Stimulated activated CD4-positive, alpha-beta T cell treated with anti-CD3 and anti-CD28 coated beads, Interleukin-2, amount 100 ng/mL, for 24 hours (primary cell): ENCODE measurements at places on chromosomes 6 and 20.

GRCh38 chr20:62938105-62938888 lies at the start of gene GID8:
Gene GID8, plus strand, starts transcription at chr20:62938147. Its CDS starts 3,356 bp downstream, at chr20:62941503.
- peak; percentile 54 for DNase-seq

DNA sequence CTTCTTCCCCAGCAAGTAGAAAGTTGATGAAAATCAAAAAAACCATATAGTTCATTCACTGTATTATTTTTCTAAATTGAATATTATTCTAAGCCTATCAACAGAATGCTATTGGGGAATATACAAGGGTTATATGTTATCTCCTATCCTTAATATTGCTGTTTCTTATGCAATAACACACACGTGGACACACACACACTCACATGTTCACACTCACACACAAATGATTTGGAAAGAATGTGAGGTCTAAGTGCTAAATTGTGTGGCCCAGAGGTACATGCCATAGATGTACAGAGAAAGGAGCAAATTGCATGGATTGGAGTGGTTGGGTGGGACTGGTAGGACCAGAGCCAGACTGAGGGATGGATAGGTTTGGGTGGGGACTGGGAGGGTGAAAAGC lies 45.1 kb downstream of the RIOK1 start:
- no peak for DNase-seq

DNA sequence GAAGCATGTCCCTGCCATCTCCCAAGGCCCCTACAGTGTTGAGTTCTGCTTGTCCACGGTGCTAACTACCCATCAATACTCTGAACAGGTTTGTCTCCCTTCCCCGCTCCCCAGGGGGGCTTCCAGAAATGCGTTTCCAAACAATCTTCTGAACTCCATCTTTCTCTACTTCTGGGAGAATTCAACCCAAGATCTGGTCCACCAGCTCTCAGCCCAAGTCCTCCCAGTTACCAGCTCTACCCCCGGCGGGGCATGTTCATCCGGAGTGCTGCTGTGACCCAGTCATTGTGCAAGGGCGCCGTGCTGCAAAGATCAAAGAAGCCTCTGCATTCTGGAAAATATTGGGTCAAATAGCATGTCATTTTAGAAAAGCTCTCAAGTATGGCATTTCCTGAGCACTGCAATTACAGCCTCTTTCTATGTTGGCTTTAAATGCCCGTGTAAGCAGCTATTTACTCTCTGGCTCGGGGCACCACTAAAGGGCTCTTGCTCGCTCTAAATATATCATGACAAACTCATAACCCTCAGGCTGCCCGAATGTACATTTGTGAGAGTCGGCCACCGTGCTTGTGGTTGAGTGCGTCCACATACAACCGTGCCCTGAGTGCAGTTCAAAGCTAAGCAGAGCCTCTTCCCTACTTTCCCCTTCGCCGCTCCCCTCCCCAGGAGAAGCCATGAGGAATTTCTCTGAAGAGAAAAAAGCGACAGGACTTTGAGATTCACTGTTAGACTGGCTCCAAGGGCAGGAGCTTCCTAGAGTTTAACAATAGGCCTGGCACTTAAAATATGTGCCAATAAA lies 71.6 kb downstream of the BANF2 start:
- no peak for DNase-seq

DNA sequence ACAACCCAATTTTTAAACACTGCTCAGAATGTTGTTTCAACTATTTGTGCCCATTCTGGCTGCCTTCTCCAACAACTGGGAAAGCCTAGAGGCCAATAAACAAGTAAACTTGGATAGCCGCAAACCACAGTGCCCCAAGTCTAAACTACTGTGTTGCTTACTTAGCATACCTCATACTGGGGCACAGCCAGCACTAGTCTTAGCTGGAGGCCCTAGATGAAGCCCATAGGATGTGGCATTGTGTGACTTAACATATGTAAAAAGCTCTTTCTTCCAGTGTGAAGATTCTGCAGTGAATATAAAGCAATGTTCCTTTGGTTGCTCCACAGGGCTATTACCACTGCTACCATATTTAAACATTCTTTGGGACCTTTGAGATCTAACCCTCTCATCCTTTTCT lies 564.3 kb upstream of the NRSN1 start:
- DNase-seq, result no peak

- DNase-seq, result no peak
Measured at GRCh38 chr6:82204020-82204419, 43.5 kb downstream of the IBTK start.

GRCh38 chr20:34375977-34376430 lies 12.9 kb downstream of the ITCH start:
- DNase-seq, result no peak

DNA sequence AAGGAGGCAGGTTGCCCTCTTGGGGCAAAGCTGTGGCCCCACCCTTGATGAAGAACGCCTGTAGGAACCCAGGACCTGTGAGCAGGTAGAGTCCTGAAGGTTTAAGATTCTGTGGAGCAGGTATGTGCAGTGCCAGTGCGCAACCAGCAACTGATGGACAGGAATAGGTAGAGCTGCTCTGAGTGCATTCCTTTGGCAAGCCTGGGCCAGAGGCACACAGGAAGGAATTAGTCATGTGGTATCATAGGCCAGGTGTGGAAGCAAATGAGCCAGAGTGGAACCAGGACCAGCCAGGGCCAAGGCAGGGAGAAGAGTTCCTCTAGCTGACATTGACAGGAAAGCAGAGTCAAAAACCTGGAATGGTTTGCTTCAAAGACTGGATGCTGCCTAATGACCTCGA lies 1.4 kb upstream of the KHDC1 start:
- DNase-seq, result peak; percentile 15

DNA sequence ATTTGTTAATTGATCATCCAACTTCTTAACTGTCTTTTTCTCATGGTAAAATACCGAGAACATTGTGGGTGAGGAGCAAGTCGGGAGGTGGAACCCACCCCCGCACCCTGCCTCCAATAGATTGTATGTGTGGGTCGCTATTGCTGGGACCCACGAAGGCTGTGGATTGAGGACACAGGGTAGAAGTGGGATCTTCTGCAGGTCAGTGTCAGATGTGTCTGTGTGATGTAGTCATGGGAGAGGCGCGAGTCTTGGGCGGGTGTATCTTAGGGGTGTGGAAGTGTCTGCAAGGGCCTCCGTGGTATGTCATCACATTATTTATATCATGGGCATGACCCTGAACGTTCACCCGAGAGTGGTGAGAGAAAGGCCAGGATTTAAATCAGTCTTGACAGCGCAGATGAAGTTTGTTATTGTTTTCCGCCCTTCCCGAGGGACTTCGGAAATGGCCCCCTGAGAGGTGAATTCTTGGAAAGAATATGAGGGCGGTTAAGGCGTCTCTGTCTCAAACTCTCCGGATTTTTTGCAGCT lies 472 bp upstream of the PAQR8 start:
- peak; percentile 33 for DNase-seq

DNA sequence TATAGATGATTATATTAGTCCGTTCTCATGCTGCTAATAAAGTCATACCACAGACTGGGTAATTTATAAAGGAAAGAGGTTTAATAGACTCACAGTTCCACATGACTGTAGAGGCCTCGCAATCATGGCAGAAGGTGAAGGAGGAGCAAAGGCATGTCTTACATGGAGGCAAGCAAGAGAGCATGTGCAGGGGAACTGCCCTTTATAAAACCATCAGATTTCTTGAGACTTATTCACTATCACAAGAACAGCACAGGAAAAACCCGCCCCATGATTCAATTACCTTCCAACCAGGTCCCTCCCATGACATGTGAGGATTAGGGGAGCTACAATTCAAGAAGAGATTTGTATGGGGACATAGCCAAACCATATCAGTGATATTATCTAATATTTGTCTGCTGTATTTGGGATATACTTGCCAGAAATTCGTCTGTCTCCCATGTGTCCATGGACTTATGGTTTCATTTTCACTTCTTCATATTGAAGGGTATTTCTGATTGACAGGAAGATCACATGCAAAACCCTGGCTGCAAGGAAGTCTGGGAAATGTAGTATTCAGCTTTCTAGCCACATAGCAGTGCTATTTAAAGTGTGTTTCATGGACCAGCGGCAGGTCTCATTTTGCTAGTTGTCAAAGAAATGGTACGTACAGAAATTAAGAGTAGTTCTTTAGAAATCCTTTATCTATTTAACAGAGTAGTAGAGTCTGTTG lies 50.5 kb upstream of the PAK5 start:
- DNase-seq, result no peak

DNA sequence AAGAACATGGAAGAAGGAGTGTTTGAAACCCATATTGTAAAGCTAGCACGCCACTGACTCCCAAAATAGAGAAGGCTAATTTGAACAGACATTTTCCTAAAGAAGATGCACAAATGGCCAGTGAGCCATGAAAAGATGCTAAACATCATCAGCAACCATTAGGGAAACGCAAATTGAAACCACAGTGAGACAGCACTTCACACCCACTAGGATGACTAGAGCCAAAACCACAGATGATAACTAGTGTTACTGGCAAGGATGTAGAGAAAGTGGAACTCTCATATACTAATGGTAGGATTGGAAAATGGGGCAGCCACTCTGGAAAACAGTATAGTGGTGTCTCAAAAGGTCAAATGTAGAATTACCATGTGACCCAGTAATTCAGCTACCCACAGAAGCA lies 58.2 kb downstream of the BMP7 start:
- DNase-seq, result no peak

DNA sequence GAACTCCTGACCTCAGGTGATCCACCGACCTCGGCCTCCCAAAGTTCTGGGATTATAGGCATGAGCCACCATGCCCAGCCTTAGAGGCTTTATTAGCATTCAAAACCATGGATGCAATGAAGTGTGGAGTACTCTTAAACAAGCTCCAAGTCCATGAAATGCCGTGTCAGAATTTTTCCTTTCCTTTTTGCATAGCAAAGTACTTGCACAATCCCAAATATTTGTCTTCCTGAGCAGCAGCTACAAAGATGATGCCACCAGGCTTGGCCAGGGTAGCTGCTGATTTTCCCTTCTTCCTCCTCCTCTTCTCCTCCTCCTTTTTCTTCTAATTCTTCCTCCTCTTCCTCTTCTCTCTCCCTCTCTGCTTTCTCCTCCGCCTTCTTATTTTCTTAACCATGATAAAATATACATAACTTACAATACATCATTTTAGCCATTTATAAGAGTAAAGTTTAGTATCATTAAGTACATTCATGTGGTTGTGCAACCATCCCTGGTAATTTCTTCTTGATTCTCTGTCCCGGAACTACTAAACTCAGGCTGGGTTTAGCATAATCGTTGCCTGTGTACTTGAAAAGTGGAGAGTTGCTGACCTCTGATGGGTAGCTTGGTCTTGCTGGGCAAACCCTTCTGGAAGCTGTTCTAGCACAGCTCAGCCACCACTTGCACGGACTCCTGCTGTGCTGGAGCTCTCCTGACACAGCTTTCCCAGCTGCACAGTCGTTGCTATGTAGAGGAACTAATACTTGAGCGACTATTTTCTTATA lies 20.3 kb downstream of the MUCL3 start:
- DNase-seq, result no peak

DNA sequence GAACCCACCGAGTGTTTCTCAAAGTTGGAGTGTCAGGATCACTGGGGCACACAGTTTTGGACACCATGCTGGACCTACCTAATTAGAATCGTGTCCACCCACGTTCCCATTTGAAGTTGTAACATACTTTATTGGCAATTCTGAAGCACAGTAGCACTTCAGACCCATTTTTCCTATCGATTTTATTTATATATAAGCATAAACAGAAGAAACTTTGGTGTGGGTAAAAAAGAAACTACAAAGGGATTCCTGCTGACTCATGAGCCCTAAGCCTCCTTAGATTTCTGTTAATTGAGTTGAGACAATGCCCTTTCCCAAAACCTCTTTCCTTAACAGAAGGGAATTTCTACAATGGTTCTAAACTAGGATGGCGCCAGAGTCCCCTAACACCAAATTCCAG lies 398.0 kb downstream of the CDKAL1 start:
- DNase-seq, result no peak

DNA sequence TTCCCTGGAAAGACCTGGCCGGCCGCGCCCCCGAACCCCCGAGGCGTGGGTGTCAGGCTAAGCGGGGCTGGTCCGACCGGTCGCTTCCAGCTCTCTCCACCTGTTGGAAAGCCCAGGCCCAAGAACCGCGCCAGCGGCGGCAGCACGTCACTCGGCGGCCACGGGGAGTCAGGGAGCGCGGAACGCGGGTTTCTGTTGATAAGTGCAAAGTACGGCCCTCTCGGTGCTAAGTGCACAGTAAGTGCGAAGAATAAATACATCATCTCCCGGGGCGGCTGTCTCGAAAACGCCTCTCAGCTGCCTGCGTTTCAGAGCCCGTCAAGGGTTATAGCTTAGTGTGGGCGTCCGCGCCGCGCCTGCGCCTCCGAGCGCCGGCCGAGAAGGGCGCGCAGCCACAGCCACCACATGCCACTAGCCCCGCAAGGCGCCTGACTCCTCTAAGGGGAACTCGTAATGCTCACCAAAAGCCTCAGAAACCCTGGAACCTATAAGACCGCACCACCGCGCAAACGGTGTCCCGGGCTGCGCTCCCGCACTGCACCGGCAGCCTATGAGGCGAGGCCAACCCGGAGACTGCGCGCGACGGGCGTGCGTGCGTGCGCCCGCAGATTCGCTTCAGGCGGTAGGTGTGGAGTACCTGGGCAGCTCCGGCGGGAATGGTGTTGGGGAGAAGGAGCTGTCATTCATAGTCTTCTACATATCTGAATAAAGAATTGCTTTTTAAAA lies 9.2 kb upstream of the TBX18 start:
- no peak for DNase-seq

DNA sequence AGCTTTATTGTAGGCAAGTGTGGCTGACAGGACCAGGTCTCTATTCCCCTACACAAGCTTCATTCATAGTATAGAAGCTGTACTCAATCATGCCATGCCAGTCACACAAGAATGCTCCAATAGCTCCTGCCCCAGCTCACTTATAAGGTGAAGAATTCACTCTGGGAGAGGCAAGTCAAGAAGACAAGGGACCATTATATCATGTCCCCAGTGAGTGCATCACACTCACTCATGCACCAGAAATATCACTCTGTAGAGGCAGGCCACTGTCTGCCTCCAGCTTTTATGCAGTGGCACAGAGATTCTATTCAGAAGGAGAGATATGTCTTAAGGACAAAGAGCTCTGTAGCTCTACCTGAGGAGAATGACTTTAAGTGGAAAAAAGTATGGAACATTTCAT lies 263.2 kb downstream of the GJA1 start:
- no peak for DNase-seq

- DNase-seq, result no peak
Measured at GRCh38 chr6:85975957-85976356, 333.3 kb upstream of the SYNCRIP start.

DNA sequence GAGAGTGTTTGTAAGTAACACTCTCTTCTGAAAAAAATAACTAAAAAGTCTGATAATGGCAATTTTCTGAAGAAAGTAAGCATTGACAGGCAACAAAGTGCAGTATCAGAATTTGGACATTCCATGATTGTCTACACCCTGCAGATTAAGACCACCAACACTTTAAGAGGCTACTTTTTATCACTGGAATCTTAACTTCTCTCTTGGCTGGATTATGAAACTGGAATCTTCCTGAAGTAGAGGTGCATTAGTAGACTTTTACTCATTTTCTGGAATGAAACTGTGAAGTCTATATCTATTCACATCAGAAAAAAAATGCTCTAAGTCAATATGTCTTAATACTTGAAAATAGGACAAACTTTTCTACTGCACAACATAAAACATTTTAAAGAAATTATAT lies 547.5 kb downstream of the COL12A1 start:
- DNase-seq, result no peak
